ENCODE measurements at places on chromosomes 1 and 21.

DNA sequence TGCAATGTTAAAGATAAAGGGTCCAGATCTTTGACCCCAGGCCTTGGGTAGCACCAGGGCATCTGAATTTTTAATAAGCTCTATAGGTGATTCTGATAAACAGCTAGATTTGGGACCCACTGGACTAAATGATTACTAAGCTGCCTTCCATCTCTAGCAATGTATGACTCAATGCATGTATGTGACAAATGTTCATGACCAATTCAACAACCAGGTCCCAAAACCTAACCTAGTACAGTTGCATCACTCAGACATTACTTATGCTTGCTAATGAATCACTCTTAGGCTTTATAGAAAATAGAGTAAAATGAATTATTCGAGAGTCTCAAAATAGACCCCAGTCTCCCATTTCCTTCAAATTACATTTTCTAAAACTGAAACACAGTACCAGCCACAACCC is 35.5 kb downstream of the RCAN1 start:
- no peak for DNase-seq

GRCh38 chr1:160075836-160076235 is 5.5 kb upstream of the KCNJ9 start:
- DNase-seq, result no peak

DNA sequence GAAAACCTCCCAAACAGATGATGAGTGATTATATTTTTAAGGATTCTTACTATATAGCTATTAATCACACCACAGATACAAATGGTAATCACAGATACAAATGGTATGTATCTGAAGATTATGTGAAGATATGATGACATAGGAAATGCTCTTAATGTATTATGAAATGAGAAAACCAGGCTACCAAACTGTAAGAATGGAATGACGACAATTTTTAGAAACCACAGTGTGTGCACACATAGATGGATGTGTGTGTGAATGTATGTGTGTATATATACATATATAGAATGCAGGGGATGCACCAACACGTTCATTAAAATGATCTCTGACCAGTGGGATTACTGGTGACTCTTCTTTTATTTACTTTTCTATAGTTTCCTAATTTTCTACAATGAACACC is 21.5 kb upstream of the ENAH start:
- DNase-seq, result no peak

DNA sequence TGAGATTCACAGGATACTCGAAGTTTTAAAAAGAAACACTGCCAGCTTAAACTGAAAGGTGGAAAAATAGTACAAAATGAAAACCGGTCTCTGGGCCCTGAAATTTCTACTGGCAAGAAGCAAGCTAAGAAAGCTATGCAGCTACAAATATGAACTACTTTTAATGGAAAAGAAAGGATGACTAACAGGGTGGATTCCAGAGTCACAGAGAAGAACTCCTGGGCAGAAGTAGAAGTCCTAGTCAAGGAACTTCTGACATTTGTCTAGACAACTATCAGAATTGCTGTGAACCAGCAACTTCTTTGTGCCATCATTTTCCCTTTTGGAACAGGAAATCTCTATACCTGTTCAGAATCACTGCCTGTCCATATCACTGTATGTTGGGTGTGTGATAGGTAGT is 38.1 kb downstream of the CD160 start:
- no peak for DNase-seq

DNA sequence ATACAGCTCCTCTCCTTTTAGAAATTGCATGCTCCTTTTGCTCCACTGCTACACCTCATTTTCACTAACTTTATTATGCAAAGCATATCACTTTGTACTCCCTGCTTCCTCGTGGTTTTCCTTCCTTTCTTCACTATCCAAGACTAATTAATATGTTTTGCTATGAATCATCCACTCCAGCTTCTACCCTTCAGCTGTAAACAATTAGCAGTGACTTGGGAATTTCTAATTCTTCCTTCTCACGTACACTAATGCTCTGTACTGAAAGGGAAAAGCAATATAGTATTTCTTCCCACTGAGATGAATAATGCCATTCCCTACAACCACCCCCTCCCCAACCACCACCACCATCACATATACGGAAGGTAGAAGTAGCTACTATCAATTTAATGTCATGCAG is 1917.0 kb downstream of the MRPL39 start:
- no peak for DNase-seq

GRCh38 chr1:51504806-51505525 is 14.1 kb downstream of the EPS15 start:
- no peak for DNase-seq

DNA sequence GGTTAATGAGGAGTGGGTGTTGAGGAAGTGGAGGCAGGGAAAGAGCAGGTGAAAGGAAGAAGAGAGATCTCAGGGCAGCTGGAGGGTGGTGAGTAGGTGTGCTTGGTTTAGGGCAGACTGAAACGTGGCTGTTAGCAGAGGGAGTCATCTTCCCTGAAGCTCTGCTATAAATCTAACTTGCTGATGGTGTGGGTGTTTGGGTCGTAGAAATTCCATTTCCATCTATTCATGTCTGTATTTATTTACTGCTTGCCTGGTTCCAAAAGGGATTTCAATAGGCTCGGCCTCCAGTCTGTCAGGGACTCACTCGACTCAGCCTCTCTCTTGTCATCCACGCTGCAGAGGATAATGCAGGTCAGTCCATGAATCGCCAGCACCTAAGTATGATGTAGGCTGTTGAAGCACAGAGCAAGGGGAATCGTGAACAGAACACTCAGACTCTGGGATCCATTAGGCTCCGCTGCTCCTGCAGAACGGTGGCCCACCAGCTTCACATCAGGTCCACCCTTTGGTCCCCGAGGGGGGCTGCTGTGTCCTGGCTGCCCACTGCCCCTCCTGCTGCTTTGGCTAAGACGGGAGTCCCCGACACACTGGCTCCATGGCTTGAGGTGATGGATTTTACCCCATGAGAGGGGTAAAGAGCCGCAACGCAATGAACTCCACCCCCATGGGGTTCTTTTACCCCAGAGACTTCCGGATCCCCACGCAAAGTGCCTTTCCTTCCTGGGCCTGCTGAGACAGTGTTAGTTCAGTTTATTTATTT is 156.2 kb downstream of the RHOU start:
- DNase-seq, result no peak

GRCh38 chr21:39882151-39882838 is 15.1 kb downstream of the PCP4 start:
- no peak for DNase-seq
